ENCODE measurements at places on chromosomes 2 and 18.

DNA sequence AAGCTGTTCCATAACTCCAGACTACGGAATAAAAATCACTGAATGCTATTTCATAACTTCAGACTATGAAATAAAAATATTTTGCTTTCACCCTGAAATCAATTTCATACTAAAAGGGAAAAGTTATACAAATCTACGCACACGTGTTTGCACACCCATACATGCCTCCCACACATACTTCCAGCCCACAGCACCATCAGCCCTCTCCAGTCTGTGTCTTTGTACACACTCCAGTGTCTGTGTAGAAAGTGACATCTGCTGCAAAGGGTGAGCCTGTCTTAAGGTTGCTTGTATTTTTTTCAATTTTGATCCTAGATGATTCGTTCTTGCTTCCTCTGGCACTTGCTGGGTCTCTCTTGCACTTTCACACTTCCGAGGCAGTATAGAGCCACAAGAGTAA, 53.6 kb downstream of the VIT start:
- DNase-seq: no peak

DNA sequence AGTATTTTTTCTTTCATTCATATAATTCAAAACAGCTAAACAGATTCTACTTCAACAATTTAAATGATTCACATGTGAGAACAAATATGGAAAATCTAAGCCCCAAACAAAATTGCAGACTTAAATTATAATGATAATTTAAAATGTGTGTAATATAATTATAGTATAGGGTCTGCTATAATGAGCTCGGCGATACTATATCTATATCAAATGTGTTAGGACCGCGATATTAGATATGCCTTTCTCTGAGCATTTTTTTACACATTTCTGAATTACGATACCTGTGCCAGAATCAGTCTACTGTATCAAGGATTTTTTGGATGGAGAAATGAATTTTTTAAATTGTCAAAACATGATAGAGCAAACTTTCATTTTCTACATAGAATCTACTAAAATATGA, 808.8 kb upstream of the POU3F3 start:
- no peak for DNase-seq

DNA sequence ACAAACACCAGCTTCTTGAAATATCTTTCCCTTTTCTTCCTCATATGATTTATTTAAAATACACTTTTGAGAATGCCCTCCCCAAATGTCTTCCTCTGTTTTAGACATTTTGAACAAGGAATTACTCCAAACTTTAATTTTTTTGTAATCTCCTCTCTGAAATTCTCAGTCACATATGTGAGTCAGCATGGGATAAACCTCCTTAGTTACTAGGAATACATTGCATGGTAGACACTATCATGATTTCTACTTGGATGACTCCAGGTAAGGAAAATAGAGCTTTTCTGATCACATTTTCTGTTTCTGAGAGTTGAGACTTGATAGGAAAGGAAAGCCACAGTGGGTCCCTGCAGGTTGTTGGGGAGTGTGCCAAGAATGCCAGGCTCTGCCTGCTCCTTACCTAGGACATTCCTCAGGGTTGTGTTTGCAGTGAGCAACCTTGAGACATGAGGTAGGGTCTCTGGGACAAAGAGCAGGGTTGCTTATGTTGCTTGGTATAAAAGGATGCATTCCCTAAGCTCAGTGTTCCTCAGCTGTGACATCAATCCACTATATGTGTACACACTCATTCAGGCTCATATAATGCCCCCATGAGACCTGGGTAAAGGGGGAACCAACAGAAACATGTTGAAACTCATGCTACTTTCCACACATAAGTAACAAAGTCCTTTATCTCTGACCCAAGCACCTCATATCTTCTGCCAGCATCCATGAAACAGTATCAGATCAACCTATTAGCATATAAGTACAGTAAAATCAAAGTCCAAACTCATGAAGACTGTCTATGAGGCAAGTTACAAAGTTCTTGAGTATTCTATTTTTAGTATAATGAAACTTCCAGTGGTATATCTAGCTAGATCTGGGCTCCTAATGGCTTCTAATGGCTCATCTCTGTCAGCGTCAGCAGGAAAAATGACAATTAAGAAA, 112.8 kb upstream of the SCN1A start:
- DNase-seq: no peak

GRCh38 chr2:112164876-112165275, 26.7 kb downstream of the FBLN7 start:
- no peak for DNase-seq

DNA sequence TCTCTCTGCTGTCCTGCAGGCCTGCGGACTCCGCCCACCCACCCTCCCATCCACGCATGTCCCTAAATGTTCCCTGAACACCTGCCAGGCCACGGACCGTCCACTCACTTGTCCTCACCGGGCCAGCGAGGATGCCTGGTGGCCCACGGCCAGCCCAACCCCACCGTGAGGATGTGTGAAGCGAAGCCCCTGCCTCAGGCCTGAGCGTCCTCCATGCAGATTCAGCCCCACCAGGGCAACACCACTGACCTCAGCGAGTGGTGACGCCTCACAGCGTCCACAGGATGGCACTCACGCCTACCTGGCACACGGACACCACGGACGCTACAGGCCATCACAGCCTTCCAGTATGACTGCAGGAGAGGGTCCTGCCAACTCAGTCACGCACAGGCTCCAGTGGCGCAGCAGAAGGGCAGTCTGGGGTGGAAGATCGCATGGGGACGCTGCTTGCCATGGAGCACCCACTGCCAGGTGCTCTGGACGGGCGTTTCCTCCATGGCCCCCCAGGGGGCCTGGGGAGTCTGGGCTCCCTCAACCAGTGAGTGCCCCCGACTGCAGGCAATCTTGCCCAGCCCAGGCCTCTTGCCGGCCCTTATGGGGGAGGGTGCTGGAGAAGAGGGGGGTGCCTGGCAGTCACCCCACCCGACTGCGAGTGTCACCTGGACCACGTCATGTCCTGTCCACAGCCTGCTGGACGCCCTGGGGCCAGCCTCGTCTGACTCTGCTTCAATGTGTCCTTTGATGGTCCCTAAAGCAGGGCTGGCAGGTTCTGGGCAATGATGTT, 25.4 kb downstream of the HDAC4 start:
- no peak for DNase-seq

DNA sequence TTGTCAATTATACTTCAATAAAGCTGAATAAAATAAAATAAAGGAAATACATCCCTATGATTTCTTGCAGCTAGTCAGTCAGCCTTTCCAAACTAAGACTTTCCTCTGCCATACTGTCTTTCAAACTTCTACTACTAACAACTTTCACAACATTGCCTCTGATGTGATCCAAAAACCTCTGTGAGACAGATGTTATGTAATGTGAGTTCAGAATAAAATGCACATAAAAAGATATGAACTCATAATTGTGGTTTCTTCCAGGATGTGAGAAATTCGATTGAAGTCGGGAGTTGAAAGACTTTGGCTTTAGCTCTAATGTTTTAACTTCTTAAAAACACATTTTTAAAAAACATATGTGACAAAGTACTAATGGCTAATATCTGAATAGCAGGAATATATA, 98.7 kb downstream of the PIGN start:
- no peak for DNase-seq

GRCh38 chr2:118814368-118814767, 33.1 kb downstream of the EN1 start:
- no peak for DNase-seq

- no peak for DNase-seq
These were observed 28.0 kb downstream of the PNO1 start for GRCh38 chr2:68185541-68186164.

DNA sequence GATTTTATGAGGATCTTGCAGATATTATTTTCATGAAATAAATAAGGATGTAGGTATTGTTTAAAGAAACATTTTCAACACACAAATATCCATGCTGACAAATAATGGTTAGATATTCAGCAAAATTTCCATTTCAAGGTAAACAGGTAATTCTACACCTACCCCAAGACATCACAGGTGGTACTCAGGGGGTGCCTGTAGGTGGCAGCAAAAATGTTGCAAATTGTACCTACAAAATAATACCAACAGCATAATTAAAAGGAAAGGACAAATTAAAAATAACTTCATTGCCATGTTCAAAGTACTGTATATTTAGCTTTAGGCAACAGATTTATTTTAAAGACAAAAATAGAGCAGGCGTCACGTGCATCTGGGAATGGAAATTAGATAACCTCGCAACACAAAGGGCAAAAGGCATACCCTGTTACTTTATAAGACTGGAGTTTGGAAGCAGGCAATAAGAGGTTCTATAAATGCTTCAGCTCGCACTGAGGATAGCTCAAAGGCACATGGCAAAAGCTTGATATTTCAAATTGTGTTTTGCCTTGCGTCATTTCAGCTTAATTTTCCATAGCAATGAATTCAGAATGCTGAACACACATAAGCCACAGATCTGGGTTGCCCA, 630.5 kb downstream of the TDRD15 start:
- DNase-seq: no peak

DNA sequence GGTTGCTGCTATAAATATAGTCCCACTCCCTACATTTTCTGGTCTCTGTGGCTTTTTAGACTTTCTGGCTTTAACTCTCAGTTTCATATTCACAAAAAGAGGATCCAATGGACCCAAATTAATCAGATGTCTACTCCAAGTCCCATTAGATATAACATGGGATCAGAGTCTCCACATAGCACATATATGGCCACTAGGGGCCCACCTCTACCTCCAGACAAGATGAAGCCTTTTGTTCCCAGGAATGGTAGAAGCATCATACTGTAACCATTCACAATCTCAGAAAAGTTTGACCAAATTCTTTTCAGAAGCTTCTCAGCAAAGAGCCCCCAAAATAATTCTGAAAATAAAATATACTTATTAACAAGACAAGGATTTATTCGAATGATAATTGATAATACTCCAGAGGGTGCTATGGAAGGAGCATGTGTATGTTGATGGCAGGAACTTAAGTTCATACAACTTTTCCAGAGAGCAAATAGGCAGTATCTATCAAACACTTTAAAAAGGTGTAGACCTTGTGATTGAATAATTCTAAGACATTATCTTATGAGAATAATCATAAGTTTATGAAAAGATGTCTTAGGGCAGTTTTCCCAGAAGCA, 382.3 kb upstream of the CRIM1 start:
- DNase-seq: no peak

DNA sequence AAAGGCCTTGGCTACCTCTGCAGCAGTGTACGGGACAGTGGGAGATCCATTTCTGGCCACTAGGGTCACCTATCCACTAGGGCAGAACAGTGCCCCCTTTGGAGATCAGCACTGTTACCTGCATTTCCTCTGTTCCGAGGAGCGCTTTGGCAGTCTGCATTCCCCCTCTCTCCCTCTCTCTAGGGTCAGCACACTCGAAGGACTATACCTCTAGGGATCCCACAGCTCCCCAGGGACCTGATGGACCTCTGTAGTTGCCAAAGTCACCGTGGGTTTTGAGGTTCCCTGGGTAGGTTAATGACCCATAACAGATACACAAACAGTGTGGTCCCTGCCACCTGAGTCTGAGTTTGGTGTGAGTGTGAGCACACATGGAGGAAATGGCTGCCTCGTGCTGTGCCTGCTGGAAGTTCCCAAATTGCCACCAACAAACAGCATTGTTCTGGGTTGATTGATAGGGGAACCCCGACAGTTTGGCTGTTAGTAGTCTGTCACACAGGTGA, 99.8 kb upstream of the VWC2L start:
- DNase-seq: no peak

- DNase-seq: no peak
These were observed 145.3 kb downstream of the SPAG16 start for GRCh38 chr2:213429516-213429915.

GRCh38 chr2:44880125-44880483, 61.4 kb upstream of the SIX3 start:
- DNase-seq: no peak

GRCh38 chr18:70491734-70492348, 203.0 kb downstream of the SOCS6 start:
- no peak for DNase-seq

GRCh38 chr2:102486941-102487702, 14.1 kb downstream of the SLC9A4 start:
- DNase-seq: no peak

- no peak for DNase-seq
These were observed 4.2 kb downstream of the CAPN10 start for GRCh38 chr2:240590681-240591111.

DNA sequence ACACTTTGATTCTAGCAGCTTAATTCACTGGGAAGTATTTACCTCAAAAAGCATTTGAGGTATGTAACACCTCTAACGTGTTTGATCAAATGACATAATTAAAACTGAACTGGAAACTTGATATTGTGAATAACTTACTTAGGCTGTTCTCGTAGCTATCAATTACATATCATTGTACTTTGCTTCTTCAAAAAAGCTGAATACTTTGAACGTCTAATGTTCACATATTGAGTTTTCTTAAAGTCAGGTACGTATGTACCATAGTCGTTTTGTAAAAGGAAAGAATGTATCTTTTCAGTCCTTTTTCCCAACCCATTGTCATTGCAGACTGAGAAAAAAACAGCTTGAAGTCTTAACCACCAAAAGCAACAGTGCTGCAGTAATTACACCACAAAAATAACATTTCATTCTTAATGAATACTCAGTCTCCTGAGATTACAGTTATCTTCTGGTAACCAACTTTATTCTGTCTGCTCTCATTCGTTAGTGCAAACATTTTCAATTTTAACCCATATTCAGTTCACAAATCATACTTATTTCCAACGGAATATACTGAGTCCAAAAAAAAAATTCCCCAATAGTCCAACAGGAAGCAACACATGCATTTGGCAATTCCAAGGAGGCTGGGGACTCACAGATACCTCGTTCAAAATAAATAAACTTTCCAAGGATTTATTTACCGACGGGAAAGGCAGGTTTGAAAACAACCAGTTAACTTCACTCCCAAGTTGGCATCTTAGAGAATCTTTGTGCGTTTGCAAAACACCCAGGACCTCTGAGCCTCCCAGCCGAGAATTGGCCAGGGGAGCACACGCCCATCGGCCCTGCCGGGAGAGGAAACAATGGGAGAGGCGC, 1.1 kb downstream of the CHN1 start:
- DNase-seq: no peak

- no peak for DNase-seq
These were observed 131.0 kb downstream of the SNTG2 start for GRCh38 chr2:1081451-1082225.

DNA sequence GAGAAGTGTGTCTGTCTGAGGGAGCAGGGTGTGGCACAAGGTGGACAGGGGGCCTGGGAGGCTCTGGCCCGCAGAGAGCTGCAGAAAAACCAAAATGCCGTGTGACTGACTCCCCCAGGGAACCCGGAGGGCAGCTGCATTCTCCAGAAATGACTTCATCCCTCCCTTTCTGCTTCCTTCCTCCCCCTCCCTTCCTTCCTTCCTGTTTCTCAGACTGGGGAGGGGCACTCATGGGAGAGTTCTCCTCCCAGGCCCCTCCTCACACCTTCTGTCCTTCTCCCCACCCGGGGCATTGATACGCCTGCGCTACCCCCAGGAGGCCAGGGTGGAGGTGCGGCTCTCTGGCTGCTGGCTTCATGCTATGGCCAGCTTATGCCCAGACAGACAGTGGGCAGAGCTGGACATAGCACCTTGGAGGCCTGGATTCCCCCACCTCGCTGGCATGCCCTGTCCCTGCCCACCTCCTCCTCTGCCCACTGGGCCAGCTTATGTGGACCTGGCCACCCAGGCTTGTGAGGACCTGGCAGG, 8.2 kb upstream of the GPR17 start:
- DNase-seq: no peak

All from hypothalamus (tissue), 51 donors.